HAP-1 (cell line): ENCODE measurements at places on chromosomes 4 and X.

- no peak for DNase-seq
Measured at GRCh38 chrX:101136235-101136634, 38.2 kb downstream of the CENPI start.

DNA sequence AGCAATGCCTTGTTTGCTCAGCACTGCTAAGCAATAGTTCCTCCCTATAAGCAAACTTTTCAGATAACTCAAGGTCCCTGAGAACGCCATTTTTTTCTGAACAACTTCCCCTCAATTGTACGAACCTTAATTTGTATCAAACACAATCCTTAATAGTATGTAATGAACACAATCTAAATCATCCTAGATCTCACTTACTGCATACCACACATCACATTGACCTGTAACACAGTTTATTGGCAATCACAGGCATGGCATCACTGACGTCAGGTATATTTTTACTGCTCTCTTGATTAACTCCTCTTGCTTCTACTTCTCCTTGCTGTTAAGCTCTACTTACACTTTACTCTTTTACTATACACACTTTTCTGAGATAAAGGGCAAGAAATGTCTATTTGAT is 67.0 kb downstream of the TAPT1 start:
- DNase-seq = no peak

DNA sequence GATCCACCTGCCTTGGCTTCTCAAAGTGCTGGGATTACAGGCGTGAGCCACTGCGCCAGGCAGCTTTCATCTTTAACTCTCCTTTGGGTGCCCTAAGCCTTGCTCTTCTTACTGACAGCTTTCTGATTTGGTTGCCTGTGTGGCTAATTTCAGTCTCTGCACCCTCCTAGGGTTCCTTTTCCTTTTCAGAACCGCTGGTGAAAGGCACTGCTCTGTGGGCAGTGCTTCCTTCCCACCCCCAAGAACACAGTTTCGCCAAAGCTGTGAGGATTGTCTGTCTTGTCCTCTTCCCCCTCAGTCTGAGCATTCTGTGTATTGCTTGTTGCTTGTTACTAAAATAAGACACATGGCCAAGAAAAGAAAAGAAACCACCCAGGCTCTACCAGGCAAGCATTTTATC is 101.4 kb upstream of the FRMPD3 start:
- no peak for DNase-seq

DNA sequence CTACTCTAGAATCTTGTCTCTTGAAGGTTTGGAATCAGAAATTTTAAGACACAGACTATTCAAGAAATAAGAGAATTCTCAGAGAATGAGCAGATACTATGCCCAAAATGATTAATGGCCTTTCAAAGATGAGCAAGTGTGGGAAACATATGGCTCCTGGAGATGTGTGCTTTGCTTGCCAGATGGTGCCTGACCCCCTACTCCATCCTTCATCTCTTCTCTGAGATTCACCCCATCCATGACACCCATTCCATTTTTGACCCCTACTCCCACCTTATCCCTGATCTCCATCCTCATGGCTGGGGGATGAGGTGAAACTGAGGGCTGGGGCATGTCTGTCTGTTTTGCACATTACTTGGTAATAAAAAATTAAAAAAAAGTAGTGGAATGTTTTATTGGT is 75.5 kb downstream of the GPC3 start:
- no peak for DNase-seq

GRCh38 chrX:53281321-53281822 is at the start of gene IQSEC2:
Gene IQSEC2 (minus strand): TSS chrX:53281584.
- peak; percentile 93 for DNase-seq
